ENCODE measurements at places on chromosomes 4 and X.
A peak's percentile ranks its signal among the peaks of the same experiment; 100 is the strongest.

DNA sequence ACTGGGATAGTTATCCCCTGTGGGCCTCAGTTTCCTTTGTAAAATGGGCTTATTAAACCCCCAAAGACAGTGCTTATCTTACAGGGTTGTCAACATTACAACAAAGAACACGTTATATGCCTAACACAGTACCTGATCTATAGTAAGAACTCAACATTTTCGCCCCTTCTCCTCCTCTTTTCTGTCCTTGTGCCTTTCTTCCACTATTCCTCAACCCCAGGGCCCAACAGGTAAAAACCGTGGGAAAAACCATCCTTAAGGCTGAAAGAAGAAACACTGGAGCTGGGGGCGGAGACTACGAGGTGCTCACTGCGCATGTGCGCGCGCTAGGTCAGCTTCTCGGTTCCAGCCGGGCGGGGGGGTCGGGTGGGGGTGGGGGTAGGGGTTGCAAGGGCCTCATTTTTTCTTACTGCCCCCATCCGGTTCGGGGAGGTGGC is 426 bp upstream of the XIAP start:
- DNase-seq = peak; percentile 86

DNA sequence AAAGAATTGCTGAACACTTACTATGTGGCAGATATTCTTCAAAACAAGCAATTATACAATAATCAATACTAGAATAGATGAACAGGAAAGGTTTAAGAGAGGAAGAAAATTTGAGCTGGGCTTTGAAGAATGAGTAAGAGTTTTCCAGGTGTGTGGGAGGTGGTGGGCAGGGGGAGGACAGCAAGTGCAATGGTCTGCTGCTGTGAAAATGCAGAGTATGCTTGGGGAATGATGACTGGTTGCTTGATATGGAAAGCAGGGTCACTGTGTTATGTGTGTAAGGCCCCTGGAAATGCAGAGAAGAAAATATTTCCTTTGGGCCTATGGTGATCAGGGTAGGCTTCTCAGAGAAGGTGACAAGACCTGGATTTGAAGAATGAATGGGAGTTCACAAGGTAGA is 300.3 kb downstream of the CAMK2D start:
- no peak for DNase-seq

DNA sequence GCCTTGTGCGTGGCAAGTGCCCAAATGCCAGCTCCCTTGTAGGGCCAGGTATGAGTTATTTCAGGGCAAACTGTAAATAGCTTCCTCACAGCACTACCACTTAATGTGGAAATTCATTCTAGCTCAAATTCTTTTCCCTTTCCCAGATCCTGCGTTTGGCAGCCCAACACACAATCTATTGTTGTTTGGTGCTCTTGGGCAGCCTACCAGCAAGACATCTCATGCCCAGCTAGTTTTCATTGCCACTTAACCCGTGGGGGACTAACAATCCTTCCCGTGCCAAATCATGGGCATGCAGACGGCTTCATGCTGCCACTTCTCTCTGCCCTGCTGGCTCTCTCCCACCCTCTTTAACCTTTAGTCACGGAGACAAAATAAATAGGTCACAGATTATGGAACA is 454.2 kb downstream of the GRIA2 start:
- no peak for DNase-seq

DNA sequence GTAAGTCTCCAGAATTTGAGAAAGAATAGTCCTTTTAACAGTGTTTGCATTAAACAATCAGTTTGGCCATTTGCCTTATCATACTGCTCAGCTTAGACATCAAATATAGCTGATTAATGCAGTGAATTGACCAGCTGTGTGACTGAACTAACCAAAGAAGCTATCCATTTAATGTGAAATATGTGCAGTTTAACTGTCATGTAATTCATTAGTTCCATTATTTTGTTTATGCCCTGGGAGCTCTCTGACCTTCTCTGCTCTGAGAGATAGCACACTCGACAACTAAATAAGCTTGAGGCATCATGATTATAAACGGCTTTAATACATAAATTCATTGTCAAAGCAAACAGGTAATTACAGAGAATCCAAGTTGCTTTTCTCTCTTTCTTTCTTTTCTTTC is 324.3 kb upstream of the PCDH7 start:
- no peak for DNase-seq

DNA sequence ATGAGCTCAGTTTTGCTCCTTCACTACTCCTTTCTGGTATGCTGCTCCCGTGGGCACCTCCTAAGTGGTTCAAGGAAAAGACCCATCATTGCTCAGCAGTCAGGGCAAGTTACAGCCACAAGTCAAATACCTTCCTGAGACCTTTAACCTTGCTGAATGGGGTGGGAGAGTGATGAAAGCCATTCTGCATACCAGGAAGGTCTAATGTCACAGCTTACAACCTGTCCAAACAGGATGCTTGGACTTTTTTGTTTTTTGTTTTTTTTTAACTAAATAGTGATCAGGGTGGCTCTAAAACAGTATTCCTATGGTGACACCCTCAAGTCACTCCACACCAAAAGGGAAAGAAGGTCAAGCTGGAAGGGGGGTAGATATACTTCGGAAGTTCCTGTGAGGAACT is 93.1 kb downstream of the GPC3 start:
- peak; percentile 13 for DNase-seq

GRCh38 chr4:14749910-14750309 is 252.4 kb upstream of the CPEB2 start:
- peak; percentile 30 for DNase-seq

- no peak for DNase-seq
These were observed 1389.4 kb downstream of the C4orf33 start for GRCh38 chr4:130485371-130485770.

DNA sequence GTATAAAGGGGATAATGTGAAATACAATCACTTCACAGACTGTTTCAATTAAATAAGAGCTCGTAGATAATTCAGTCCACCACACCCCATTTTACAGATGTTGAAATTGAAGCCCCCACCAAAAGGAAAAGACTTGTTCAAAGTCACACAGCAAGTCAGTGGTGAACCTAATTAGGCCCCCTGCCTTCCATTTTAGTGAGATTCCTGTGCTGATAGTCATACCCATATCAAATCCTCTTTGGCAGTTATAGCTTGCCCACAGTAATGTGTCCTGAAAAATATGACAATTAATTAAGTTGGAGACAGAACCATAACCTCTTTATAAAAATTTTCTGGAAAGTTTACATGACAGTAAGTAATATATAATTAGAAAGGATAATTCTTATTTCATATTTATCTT is 58.0 kb downstream of the AR start:
- no peak for DNase-seq

- DNase-seq = no peak
These were observed 831.7 kb upstream of the EPHA5 start for GRCh38 chr4:66501997-66502396.

DNA sequence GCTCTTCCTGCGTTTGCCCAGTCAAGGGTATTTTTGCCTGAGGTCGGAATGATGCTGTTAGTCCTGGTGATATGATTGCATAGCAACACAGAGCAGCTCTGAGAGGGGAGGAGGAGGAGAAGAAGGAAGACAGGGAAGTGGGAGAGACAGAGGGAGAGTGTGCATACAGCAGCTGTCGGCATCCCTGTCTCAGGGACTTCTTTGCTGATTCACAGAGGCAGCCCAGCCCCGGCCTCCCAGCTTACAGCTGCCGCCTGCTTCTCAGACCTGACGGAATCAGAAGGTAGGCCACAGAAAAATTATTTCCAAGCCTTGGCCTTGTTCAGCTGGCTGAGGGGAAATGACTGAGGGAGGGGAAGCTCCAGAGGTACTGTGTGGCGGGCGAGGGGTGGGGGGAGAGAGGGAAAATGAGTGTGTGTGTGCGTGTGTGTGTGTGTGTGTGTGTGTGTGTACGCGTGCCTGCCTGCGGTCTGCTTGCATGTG is 319 bp downstream of the DRP2 start:
- DNase-seq = no peak
